ENCODE measurements at places on chromosomes 3 and 15.

- no peak for DNase-seq
Observed at GRCh38 chr15:29566914-29567313, 255.4 kb downstream of the TJP1 start.

GRCh38 chr15:98907927-98908471 is 99.6 kb downstream of the PGPEP1L start:
- no peak for DNase-seq

- no peak for DNase-seq
Observed at GRCh38 chr15:62338497-62338896, 173.4 kb upstream of the C2CD4B start.

GRCh38 chr15:63380808-63381282 is 801 bp downstream of the CA12 start:
- no peak for DNase-seq

DNA sequence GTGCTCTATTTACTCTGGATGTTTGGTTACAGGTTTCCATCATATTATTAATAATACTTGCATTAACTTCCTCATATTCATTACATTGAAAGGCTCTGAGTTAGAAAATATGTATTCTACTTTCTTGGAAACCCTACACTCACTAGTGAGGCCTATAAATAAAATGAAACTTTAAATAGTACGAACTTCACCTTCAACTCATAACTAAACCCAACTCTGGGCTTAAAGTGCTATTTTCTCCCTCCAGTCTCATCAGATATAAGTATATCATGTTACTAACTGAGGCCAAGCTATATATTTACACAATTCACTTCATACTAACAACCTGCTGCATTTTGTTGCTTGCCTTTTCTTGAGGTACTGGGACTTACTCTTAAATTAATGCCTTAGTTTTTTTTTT is 306.7 kb downstream of the TIGIT start:
- no peak for DNase-seq

DNA sequence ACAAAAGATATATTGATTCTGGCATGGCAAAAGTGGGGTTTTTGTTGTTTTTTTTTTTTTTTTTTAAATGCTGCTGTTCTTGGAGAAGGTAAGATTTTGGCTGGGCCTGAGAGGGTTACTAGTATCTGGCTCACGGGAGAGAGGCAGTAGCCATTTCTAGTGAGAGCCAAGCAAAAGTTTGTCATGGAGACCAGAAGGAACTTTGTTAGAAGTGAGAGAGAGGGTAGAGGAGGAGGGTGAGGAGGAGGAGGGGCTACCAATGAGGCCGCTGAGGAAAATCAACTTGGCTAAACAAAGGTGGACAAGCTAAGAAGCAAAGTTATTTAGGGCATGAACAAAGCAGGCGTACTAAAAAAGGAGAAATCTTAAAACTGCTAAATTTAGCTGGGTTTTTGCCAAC is 48.9 kb upstream of the STRIT1 start:
- DNase-seq: no peak

- no peak for DNase-seq
Observed at GRCh38 chr3:37210230-37210629, 35.8 kb upstream of the LRRFIP2 start.

DNA sequence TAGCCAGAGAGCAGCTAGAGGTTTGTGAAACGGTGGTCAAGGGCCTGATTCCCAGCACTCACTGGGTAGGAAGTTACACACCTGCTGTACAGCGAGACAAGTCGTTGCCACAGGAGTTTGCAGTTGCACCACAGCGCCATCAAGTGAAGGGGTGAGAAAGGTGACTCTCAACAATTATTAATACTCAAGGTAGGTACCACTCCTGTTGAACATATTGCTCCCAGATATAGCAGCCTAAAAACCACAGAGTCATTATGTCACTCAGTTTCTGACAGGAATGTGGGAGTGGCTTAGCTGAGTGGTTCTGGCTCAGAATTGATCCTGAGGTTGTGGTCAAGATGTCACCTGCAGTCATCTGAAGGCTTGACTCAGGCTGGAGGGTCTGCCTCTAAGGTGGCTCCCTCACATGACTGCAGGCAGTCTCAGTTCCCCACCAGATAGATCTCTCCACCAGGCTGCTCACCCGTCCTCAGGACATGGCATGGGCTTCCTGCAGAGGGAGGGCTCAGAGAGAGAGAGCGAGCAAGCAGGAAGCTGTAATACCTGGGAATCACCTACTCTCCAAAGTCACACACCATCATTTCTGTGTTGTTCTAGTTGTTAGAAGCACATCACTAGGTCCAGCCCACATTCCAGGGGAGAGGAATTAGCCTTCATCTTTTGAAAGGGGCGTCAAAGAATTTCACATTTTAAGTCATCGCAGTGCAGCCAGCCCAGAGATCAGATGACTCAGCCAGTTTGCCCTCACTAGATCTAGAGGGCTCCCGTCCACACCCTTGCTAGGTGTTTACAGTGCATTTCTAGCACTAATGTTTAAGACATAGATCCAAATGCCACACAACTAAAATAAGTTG is 17.0 kb upstream of the ANO10 start:
- DNase-seq: no peak

- no peak for DNase-seq
Observed at GRCh38 chr3:187744169-187745151, 808 bp downstream of the BCL6 start.

- no peak for DNase-seq
Observed at GRCh38 chr15:68368731-68369435, 63.1 kb downstream of the ITGA11 start.

- no peak for DNase-seq
Observed at GRCh38 chr15:47839233-47839825, 122.0 kb downstream of the SEMA6D start.

- no peak for DNase-seq
Observed at GRCh38 chr3:14845180-14845579, 26.4 kb downstream of the FGD5 start.

DNA sequence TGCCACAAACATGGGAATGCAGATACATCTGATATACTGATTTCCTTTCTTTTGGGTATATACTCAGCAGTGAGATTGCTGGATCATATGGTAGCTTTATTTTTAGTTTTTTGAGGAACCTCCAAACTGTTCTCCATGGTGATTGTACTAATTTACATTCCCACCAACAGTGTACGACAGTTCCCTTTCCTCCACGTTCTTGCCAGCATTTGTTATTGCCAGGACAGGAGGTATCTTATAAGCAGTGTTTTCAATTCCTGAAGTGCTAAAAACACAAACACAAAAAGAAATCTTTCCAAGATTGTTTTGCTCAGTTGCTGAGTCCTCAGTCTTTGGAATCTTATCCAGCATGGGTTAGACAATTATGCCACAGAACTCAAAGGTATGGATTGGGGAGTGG is 13.5 kb downstream of the GTF2E1 start:
- no peak for DNase-seq

DNA sequence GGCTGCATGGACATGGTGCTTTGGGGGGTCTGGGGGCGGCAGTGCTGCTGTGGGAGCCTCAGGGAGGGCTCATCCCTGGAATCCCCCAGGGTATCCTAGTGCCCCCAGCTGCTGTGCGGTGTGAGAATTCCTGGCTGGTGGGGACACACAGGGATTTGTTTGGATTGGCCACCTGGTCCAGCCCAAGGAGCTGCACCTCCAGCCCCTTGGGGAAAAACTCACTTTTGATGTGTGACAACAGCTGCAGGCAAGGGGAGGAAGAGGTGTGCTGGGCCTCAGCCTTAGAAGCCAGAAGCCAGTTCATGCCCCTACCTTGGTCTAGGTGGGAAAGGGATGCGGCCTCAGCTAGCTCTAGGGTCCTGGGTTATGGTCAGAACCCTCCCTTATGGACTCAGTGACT is 8.4 kb upstream of the COMMD4 start:
- DNase-seq: no peak

DNA sequence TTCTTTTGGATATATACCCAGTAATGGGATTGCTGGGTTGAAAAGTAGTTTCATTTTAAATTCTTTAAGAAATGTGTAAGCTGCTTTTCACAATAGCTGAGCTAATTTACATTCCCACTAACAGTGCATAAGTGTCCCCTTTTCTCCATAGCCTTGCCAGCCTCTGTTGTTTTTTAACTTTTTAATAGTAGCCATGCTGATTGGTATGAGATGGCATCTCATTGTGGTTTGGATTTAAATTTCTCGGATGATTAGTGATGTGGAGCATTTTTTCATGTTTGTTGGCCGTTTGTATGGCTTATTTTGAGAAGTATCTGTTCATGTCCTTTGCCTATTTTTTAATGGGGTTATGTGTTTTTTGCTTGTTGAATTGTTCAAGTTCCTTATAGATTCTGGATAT is 444.3 kb upstream of the ATP11B start:
- DNase-seq: no peak

DNA sequence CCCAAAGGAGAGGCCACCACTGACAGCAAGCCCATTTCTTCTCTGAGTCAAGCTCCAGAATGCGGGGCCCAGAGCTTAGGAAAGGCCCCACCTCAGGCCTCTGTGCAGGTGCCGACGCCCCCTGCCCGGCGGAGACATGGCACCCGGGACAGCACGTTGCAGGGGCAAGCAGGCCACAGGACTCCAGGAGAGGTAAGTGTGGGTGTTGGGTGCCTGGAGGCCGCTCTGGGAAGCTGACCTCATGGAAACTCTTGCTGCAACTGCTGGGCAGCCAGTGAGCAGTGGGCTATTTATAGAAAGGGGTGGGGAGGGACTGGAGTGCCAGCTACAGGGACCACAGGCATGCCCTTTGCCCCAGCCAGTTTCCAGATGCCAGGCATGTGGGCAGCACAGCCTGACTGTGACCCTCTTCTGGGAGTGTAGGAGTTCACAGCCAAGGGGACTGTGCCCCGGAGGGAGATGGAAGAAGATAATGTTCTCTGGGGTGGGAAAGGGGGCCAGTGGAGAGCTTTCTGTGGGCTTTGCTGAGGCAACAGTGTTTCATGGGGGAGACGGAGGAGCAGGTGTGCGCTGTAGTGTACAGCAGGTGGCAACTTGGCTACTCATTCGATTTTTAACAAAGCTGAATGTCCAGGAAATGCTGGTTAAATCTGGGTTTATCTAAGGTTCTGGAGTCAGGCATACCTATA is 23.7 kb downstream of the ALPK3 start:
- no peak for DNase-seq

GRCh38 chr3:101849714-101850245 is 466 bp downstream of the NFKBIZ start:
- no peak for DNase-seq

DNA sequence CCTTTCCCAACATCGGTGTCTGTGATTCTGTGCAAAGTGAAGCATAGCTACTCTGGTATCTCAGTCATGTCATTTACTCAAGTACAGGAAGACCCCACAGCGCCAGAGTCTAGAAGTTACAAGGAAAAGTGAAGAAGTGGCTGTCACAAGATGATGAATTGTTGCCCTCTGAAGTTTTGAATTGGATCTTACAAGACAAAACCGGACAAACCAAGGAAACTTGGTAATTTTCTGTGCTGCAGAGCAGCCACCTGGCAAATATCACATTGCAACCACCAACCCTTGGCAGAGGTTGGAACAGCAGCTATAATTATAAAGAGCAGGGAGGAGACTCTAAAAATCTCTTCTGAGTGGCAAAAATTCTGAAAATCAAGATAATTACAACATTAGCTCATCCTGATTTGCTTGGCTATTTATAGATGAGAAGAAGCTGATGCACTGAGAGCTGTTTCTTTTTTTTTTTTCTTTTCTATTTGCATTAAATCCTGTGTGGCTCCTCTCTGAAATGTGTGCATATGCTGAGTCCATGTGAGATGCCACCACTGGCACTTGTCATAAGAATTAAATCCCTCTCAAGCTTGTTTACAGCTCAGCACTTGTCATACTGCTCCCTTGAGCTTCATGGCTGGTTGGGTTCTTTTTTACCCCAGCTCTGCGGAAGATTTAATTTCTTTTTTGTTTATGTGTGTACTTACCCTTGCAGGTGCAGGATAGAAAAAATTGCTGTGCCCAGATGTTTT is 68.0 kb upstream of the MNS1 start:
- no peak for DNase-seq

- no peak for DNase-seq
Observed at GRCh38 chr3:46549989-46550388, 16.1 kb downstream of the LRRC2 start.

- no peak for DNase-seq
Observed at GRCh38 chr3:129672412-129672811, 65.9 kb upstream of the PLXND1 start.

DNA sequence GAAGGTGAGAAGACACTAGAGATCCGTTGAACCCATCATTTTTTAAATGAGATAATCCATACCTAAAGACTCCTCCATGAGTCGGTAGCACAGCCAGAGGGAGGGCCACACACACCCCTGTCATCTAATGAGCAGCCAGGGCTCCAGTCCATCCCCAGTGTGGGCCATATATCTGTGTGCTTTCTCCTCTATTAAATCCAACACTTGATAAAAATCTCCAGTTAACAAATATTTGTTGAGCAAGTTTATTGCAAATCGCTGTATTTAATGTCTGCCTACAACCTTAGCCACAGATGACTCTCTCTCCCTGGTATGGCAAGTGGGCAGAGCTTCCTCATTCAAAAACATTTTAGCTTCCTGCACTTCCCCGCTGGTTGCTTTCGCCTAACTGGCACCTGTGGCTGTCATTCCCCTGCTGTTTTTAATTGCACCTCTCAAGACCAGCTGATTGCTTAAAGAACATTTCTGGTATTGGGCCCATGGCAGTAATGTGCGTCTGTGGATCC is 82.8 kb downstream of the SMAD3 start:
- no peak for DNase-seq

DNA sequence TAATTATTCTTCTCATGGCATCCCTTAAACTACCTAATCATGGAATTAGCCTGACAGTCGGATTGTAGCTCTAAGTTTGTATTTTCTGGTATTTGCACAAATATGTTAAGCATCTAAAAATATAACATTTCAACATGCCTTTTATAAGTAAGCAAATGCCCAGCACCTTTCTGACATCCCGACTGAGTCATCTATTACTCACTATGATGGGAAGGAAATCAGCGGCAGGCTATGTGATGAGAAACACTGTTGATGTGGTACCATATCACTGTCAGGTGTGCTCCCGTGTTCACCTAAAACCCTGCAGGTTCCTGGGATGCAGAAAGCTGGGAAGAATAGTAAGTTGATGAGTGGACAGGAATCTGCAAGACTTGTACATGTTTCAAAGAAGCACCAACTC is 367.8 kb upstream of the IL12A start:
- DNase-seq: no peak

DNA sequence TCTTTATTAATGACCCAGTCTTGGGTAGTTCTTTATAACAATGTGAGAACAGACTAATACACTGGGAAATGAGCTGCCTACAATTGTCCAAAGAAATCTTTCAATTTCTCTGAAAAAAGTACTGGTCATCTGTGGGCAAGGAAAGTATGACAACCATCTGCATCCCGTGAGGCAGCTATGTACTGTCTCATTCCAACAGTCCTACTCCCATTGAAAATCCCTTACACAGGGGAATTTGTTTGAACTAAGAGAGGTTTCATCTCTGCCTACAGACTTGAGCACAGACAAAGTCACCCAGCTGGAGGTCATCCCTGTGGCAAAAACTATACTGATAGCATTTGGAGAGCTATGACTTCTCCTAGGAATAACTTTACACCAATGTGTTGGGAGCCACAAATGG is 27.1 kb downstream of the SHC4 start:
- DNase-seq: no peak

DNA sequence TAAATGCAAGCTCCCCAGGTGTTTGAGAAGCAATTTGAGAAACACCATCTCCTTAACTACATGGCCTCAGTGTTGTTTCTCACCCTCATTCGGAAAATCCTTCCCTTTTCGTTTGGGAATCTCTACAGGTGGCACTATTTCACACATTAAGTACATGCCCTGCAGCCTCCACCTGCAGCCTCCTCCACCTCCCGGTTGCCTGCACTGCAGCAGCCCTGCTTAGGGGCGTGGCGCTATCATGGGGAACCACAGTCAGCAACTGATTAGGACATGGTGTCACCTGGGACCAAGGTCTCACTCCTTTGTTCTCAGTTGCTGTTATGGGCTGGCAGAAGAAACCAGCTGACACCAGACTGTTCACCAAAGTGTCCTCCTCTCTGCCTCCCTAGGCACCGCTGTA is 11.7 kb upstream of the ZNF774 start:
- DNase-seq: no peak
